RPMI8226 (cell line): ENCODE measurements at places on chromosomes 6 and 20.

GRCh38 chr6:111832833-111833418, 40.3 kb downstream of the FYN start:
- no peak for DNase-seq

GRCh38 chr6:109736273-109737025, 45.4 kb downstream of the FIG4 start:
- no peak for DNase-seq

- no peak for DNase-seq
Measured at GRCh38 chr6:146429831-146430230, 113.8 kb upstream of the RAB32 start.

DNA sequence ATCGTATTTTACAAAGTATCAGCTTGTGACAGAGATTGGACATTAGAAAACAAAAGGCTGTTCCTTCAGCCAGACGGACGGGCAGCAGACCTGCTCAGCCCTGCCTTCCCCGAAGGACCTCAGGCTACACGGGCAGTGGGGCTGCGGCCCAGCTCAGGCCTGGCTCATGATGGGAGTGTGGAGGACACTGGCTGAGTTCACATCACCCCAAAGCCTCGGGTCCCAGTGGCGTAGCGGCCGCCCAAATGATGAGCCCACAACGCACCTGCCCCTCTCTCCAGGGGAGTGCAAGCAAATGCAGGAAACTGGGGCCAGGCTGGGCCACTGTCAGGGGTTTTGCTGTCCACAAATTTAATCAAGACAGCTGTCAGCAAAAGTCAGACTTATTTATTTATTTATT, 356.8 kb downstream of the TAF4 start:
- no peak for DNase-seq

- no peak for DNase-seq
Measured at GRCh38 chr6:222468-222867, 69.8 kb upstream of the DUSP22 start.

GRCh38 chr6:33207552-33208090, 679 bp upstream of the RING1 start:
- DNase-seq, result peak; percentile 26

DNA sequence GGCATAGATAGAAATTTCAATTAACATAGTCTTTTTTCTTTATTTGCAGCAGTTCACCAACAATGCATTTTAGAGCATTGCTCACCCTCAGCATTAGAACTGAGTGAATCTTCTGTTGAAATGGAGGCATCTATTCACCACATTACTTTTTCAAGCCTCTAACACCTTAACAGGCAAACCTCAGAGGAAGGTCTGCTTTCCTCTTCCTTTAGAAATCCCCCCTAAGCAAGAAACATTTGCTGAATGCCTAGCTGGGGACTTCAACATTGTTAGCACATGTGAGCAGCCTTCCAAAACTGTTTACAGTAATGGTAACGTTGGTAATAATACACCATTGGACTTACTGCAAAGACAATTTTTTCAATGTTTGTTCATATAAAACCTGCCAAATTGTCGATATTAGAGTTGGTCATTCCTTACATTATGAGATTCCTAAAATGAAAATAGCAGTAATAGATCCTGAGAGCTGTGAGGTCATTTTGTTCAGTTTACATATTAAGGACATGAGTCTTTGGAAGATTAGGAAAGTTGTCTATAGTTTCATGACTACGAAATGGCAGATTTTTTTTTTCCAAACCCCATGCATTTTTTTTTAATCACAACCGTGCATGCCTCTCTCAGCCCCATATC, 20.6 kb upstream of the AKIRIN2 start:
- no peak for DNase-seq

- no peak for DNase-seq
Measured at GRCh38 chr20:56574531-56575142, 41.6 kb downstream of the FAM209B start.

- no peak for DNase-seq
Measured at GRCh38 chr6:44016131-44016870, 111.0 kb downstream of the MRPL14 start.

DNA sequence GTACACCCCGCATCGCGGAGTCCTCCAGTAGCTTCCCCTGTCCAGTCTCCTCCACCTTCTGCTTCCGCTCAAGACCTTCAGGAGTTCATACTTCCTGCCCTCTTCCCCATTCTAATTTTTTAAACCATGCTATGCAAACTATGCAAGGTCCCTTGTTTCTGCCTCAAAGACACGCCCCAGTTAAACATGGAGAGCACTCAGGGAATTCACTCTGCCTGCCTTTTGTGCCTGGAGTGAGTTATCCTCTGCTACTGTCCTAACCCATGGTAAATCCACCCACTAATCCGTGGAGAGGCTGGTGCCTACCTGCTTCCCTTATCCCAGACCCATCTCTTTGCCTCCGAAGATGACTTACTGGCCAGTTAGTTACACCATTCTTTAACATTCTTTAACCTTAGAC, 473.7 kb upstream of the JARID2 start:
- DNase-seq, result no peak

DNA sequence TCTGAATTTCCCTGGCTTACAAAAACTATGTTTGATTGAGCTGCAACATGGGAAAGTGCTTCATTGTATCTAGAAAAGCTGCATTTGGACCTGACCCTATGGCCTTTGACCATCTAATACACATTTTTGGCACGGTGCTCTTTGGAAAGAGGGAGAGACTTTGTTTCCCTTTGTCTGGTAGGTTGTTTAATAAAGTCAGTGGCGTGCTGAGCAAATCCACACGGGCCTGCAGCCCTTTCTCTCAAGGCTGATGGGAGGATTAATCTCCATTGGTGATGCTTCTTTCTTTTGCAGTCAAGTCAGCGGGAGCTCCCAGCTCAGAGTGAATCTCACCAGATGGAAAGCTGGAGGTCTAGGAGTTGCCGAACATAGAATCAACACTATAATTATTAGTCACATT, 314.7 kb upstream of the CNR1 start:
- DNase-seq, result no peak

GRCh38 chr6:170207586-170208181, 83.2 kb downstream of the DLL1 start:
- no peak for DNase-seq

DNA sequence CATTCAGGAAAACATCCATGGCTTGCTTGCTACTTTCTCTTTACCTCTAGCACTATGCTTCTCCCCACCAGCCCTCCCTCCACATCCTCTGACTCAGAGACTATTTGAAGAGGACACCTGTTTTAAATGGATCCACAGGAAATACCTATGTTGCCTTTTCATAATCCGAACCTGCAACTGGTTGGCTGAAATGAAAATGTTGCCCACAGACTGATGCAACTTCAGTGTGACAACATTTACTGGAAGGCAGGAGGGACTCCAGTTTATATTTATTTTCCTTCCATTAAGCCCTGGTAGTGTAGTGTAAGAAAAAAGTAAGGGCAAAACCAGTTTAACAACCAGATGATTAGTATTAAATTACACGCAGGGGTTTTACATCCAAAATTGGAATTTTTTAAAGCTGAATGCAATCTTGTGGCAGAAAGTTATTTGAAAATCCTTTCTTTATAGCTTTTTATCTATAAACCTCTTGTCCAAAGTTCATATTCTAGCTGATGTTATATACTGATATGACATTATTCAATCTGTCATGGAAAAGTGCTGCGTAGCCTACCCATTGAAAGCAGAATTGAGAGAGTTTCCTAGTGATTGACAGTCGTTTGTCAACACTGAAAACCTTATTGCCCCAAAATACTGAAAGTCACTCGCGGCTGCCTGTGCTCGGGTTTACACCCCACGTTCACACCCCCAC, 881 bp upstream of the AIG1 start:
- DNase-seq, result peak; percentile 59

DNA sequence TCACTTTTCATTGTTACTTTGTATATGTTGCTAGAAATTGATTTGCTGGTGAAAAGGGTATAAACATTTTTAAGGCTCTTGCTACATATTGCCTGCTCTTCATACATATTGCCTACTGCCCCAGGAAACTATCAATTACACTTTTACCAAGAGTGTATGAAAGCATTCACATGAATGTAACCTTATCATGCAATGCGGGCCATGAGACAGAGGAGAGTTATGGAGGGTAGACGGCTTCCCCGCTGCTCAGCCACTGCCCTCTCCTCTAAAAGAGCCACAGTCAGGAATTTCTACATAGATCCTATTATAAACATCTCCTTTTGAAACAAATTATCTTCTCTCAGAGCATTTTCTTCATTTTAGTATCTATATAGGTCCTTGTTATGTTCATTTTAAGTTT, 264.4 kb downstream of the ESR1 start:
- no peak for DNase-seq

DNA sequence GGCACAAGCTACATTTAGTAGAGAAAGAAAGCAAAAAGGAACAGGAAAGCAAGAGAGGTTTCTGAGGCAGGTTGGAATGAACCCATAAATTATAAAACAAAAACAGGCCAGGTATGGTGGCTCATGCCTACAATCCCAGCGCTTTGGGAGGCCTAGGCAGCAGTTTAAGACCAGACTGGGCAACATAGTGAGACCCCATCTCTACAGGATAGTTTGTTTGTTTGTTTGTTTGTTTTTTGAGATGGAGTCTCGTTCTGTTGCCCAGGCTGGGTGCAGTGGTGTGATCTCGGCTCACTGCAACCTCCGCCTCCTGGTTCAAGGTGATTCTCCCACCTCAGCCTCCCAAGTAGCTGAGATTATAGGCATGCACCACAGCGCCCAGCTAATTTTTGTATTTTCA, 49.0 kb downstream of the AFG1L start:
- DNase-seq, result no peak

GRCh38 chr20:59752704-59753460, 148.5 kb downstream of the PHACTR3 start:
- peak; percentile 62 for DNase-seq

- DNase-seq, result no peak
Measured at GRCh38 chr6:111591370-111591900, 14.2 kb downstream of the TRAF3IP2 start.

DNA sequence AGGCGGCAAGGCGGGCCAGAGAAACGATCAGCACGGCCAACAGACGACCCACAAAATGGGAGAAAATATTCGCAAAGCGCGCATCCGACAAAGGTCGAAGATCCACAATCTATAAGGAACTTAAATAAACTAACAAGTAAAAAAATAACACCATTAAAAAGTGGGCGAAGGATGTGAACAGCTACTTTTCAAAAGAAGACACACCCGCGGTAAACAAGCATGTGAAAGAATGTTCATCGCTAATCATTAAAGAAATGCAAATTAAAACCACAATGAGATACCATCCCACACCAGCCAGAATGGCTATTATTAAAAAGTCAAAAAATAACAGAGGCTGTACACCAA, 117.8 kb upstream of the SIRPA start:
- no peak for DNase-seq

DNA sequence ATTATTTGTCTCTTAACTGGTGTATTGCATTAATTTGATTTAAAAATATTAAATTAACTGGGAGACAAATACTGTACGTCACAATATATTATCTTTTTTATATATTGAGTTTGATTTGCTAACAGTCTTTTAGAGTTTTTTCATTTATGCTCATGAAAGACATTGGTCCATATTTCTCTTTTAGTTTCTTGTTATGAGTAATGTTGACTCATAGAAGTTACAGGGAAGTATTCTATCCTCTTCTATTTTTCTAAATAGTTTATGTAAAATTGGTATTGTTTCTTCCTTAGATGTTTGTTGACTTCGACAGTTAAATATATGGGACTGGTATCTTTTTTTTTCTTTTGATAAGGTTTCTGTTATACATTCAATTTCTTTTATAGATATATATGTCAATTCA, 1115.6 kb upstream of the CITED2 start:
- DNase-seq, result no peak

GRCh38 chr20:41359541-41360011, 7.0 kb downstream of the EMILIN3 start:
- peak; percentile 61 for DNase-seq

- DNase-seq, result no peak
Measured at GRCh38 chr6:4603856-4604369, 172.3 kb upstream of the CDYL start.

GRCh38 chr6:165823609-165824326, 160.7 kb upstream of the PDE10A start:
- no peak for DNase-seq

- no peak for DNase-seq
Measured at GRCh38 chr6:129980821-129981220, 37.6 kb upstream of the L3MBTL3 start.

- no peak for DNase-seq
Measured at GRCh38 chr6:39307462-39307861, 6.8 kb downstream of the KCNK17 start.
